ENCODE measurements at places on chromosomes 1 and 21.

GRCh38 chr1:25700626-25701025 lies 84.0 kb downstream of the MAN1C1 start:
- no peak for DNase-seq

- DNase-seq, result peak; percentile 73
Measured at GRCh38 chr1:161382214-161383019, 14.7 kb upstream of the CFAP126 start.

DNA sequence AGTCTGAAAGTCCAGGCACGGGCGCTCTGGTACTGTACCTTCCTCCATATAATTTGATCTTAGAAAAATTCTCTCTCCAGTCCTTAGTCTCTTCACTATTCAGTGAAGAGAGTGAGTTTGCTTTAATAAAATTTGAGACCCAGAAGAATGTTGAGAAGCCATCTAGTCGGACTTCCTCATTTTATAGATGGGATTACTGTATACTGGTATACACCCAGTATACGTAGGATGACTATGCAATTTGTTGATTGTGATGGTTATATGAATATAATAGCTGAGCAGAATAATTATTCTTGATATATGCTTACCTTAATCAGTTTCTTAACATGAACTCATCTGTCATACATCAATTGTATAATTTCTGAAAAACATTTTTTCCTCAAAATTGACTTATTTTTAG lies 328.0 kb upstream of the B3GALT2 start:
- DNase-seq, result no peak

- DNase-seq, result no peak
Measured at GRCh38 chr1:10796029-10796944, at the start of gene CASZ1. Gene CASZ1 (minus strand): TSS chr1:10796646. CDS start chr1:10693889, 102,757 bp downstream.

DNA sequence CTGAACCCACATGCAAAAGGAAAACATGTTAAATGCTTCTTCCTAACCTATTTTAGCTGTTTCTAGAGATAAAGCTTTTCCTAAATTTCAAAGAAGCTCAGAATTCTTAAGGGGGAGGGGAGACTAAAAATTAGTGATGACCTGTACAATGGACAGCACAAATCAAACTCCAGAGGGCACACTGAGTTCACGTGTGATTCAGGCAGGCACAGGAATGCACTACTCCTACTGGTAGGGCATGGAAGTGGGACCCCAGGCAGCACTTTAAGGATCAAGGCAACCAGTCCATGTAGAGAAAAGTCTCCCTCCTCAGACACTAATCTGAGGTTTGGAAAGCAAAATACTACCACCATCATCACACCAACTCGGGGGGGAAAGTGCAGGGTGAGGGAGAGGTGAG lies 31.3 kb upstream of the CLCA4 start:
- peak; percentile 45 for DNase-seq

- no peak for DNase-seq
Measured at GRCh38 chr1:60299581-60299980, 226.0 kb upstream of the C1orf87 start.

GRCh38 chr1:22810378-22810777 lies 99.7 kb downstream of the EPHB2 start:
- no peak for DNase-seq

GRCh38 chr21:28928578-28929420 lies 63.9 kb downstream of the LTN1 start:
- no peak for DNase-seq

- no peak for DNase-seq
Measured at GRCh38 chr1:248699099-248699498, 3.5 kb downstream of the OR14I1 start.

GRCh38 chr1:9079988-9080704 lies 10.7 kb upstream of the SLC2A5 start:
- DNase-seq, result no peak

- DNase-seq, result no peak
Measured at GRCh38 chr1:59705466-59706302, 109.1 kb upstream of the HOOK1 start.

- no peak for DNase-seq
Measured at GRCh38 chr1:38741341-38741740, 118.2 kb downstream of the RRAGC start.

GRCh38 chr1:3460672-3461131 lies 6.2 kb downstream of the ARHGEF16 start:
- DNase-seq, result no peak

DNA sequence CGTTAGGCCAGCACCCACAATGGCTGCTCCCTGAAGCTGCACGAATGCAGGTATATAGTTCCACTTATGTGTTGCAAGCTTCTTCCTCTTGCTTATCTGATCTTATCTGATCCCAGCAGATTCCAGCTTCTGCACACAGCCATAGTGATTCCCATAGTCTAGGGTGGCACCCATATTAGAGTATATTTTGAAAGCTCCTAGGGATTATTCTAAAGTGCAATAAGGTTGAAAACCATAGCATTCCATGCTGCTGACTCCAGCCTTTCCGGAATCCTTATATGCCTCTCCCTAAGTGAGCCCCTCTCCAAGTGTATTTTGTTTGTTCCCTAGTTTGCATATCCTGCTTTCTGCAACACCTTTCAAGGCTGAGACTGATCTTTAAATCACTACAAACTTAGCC lies 432.0 kb downstream of the SETD4 start:
- no peak for DNase-seq

- DNase-seq, result no peak
Measured at GRCh38 chr1:52877554-52877953, 35.0 kb downstream of the ZYG11A start.

Measured in AML-193 (cell line).